HFFc6 (cell line): ENCODE measurements at places on chromosomes 12 and 14.

GRCh38 chr12:107184359-107184930 is 91.1 kb upstream of the CRY1 start:
- no peak for DNase-seq

- no peak for DNase-seq
Measured at GRCh38 chr14:75096959-75097358, 27.5 kb downstream of the ZC2HC1C start.

- DNase-seq = no peak
Measured at GRCh38 chr14:49942090-49942489, 49.2 kb downstream of the ARF6 start.

DNA sequence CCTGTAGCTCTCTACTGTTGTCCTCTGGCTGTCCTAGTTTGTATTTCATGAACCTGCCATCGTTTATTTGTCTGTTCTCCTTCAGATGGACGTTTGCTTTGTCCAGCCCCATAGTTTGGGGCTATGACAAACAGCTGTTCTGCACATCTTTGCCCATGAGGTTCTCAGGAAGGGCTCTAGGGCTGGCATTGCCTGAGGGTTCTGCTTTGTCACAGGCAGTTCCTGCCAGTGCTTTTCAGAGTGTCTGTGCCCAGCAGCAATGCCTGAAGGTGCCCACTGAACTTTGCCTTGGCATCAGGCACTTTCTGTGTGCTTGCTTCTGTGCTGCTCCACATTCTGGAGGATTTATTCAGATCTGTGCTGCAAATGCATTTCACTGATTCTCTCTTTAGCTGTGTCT is 361.3 kb downstream of the TMEM121 start:
- no peak for DNase-seq

DNA sequence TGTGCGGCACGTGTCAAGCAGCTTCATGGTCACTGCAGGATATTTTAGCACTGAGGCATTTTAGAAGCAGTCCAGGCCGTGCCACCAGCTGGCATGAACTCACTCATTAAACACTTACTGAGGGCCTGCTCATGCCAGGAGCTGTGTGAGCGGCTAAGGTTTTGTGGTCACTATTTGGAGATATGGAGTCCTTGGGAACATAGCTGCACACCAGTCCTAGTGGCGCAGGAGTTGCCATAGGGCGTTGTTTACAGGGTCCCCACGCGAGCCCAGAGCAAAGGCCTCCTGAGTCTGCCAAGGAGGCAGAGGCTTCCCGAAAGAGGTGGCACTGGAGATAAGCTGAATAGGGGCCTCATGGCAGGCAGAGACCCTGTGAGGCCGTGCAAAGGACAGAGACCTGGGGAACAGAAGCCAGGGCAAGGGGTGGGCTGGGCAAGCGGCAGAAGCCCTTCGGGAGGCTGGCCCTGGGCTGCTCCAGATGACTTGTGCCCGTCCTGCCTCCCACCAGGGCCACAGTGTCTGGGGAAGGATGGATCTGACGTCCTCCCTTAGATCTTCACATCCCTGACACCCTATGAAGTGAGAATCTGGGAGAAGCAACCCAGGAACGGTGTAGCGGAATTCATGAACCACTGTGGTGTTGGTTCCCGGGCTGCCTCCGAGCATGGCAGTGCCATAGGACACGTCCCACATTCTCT is 38.9 kb downstream of the SFSWAP start:
- no peak for DNase-seq

- peak; percentile 91 for DNase-seq
Measured at GRCh38 chr12:70242695-70243509, at the start of gene CNOT2. CNOT2 (plus strand) TSS chr12:70243433; CDS start chr12:70278227, 34,794 bp downstream.

GRCh38 chr12:124075841-124076240 is 102.8 kb downstream of the ZNF664 start:
- no peak for DNase-seq

- DNase-seq = no peak
Measured at GRCh38 chr12:101552277-101552676, 42.5 kb upstream of the MYBPC1 start.

DNA sequence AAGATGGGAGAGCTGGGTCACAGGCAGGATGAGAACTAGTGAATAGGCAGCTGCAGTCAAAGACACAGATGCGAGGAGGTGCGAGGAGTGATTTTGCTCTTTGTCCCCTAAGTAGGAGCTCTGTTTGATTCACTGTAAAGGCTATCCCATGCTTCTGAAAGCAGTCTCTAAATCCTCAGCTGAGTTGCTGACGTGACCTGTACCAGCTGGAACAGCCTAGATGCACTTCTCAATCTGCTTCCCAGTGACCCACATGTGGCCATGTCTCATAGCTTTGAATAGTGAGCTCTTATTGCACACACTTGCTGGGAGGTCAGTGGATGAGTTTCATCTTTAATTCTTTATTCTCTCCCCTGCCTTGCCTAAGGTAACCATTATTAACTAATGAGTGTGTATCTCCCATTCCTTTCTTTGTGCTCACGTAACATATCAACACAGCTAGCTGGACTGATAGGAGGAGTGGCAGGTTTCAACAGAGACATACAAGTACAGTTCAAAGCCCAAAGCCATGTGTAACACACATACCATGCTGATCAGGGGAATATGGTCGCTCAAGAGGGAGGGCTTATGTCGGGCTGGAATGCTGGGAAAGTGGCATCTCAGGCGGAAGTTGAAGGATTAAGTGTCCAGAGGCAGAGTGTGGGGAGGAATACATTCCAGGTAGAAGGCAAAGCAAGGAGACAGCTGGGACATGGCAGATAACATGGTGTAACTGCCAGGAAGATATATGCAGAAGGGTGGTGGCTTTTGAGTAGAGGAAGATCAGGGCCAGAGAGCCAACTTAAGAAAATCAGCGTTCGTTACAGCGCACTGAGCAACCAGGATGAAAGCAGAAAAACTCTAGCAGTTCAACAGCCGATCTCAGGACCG is 15.4 kb upstream of the YY1 start:
- no peak for DNase-seq

DNA sequence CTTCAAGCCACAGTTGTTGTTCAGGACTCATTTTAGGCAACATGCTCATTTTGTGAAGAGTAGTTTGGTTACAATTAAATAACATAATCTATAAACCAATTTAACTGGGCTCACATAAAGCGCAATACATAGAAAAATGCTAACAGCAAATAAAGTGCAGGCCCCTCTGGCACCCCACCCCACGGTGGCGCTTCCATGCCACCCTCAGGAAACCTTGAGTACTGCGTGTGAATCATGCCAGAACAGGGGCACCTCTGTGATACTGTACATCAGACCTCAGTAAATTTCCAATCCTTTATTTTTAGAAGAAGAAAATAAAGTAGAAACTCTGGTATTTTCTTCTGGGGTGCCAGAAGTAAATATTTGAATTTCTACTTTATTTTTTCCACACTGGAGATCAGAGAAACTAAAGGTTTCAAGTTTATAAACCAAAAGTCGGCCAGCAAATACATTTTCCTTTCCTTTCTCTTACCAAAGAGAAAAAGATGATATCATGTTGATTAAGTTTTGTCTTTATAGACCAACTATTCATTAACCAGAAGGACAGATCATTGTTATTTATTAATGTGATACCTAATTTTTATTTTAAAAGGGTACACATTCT is 316.8 kb downstream of the PAWR start:
- no peak for DNase-seq

DNA sequence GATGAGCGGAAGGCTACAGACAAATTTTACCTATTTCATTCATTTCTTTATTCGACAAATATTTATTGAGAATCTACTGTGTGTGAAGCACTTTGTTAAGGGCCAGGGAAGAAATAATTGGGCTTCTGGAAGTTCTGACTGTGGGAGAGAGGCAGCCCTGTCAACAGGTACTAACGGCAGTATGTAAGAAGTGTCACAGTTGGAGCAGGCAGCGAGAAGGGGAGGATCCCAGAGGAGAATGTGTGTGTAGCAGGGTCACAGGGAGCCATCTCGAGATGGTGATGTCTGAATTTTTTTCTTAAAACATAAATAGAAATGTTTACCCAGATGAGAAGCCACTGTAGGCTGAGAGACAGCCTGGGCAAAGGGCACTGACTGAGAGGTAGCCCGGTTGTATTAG is 163.3 kb upstream of the SLC38A2 start:
- no peak for DNase-seq

GRCh38 chr14:58327019-58327418 is 28.7 kb downstream of the ARID4A start:
- no peak for DNase-seq
